ENCODE measurements at places on chromosomes 7 and 10. TPM values are rescaled to one million over a fixed set of nuclear protein-coding genes. Genes with fewer than 3 reads are reported as not detected.

DNA sequence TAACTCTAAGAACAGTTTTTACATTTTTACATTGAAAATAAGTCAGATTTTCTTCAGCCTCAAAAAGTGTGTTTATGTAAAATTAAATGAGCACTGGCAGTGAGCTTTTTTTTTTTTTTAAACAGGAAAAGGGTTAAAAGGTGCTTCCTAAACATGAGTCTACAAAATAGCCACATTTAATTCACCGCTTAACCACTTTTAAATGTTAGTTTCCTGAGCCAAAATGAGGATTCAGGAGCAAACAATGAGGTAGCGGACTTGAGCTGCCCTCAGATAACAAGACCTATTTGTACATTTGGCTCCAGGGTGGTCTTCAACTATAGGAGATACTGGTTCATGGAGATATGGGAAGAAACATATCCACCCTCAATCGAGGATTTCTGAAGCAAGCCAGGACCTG lies 22.8 kb downstream of the AKR1C3 start:
- no peak for DNase-seq

The TUBAL3 gene
- not detected for total RNA-seq

- no peak for DNase-seq
Measured at GRCh38 chr7:48101352-48101751, 12.3 kb downstream of the UPP1 start.

DNA sequence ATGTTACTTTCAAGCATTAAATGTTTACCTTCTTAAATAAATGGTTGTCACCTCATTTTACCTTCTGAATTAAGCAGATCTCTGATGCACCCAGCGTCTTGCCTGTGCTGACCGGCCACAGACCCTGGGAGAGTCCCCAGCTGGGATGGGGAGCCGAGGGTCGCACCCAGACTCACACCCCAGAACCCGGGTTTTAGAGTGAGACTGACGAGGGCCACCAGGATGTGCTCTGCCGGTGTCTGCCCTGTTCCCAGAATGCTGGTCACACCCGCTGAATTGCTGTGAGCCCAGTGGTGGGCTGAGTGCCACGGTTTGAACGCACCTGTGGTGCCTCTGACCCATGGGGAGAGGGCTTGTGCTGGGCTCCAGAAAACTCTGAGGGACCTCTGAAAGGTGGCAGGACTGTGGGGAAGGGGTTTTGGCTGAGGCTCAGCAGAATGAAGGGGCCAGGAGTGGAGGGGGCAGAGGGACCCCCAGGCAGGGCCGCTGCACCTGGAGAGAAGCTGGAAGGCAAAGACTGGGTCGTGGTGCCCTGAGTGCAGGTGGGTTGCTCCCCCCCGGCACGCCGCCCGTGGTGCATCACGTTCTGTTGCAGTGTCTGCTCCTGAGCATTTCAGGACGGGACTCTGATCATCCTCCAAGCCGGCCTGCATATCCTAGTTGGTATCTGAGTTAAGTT lies 39.2 kb downstream of the INPP5A start:
- DNase-seq = no peak

DNA sequence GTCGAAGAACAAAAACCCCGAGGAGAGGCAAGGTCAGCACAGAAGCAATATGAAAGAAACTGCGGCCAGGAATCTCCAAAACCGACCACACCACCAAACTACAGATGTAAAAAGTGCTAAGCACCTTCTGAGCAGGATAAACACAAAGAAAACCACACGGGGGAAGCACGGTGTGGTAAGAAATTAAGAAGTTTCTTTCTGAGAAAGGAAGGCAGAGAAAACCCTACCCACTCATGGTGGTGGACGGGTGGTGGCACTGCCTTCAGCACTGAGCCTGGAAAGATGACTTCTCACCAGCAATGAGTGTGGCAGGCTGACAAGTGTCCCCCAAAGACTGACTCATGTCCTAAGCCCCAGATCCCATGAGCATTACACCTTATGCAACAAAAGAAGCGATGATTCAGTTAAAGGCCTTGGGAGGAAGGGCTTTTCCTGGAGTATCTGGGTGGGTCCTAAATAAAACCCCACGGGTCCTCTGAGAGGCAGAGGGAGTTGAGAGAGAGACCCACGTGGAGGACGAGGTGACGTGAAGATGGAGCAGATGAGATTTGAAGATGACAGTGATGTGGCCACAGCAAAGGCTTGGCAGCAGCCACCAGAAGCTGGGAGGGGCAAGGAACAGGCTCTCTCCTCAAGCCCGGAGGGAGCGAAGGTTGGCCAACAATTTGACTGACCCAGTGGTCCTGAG lies 124.9 kb downstream of the DLG5 start:
- DNase-seq = no peak

The GIMAP2 gene
- not detected for total RNA-seq

The SNCG gene
- total RNA-seq = not detected

DNA sequence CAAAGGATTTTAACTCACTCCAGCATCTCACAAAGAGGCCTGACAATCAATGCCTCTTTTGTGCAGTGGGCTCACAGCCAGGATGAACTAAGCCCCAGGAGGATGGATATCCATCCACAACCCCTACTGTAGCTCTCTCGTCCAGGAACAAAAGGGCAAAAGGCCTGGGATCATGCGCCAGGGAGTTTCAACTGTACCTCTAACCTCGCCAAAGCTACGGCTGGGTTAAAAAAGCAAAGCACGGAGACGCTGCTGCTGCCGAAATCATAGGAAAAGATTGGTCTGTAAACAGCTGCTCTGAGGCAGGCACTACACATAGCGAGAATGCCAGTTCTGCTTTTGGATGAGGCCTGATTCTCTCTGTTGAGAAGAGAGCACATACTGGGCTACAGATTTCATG lies 32.1 kb downstream of the VSTM4 start:
- DNase-seq = peak; percentile 64

DNA sequence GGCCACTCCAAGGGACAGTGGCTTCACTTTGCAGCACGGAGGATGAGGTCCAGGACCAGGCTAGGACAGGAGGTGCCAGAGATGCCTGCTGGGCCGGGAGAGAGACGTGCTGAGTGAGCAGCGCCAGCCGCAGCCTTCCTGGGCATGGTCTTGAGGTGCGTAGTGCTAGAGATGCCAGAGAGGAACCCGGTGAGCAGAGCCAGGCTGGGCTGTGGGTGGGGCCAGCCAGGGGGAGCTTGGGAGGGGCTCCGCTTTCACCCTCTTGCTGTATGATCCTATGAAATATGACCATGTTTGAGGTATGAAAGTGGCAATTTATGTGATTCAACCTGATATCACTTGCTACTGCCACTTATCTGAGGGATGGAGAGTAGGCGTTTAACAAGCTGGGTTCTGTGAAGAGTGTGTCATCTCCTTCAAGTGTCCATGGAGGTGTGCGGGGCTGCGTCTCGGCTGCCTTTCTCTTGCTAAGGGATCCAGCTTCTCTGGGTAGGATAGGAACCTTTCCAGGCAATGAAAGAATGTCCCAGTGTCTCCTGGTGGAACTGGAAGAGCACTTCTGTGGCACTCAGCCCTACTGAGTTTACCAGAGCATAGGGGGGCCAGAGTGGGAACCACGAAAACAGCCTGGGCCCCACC lies 518.4 kb upstream of the FOXK1 start:
- DNase-seq = no peak

GRCh38 chr7:44761207-44762161 lies 12.8 kb downstream of the ZMIZ2 start:
- no peak for DNase-seq

The PTF1A gene
- total RNA-seq = not detected

GRCh38 chr10:6365384-6365783 lies 162.7 kb downstream of the PFKFB3 start:
- DNase-seq = peak; percentile 9

GRCh38 chr10:8767591-8767990 lies 713.1 kb downstream of the GATA3 start:
- DNase-seq = no peak

The PVRIG gene
- total RNA-seq = not detected
